ENCODE measurements at places on chromosomes 5 and 9.

DNA sequence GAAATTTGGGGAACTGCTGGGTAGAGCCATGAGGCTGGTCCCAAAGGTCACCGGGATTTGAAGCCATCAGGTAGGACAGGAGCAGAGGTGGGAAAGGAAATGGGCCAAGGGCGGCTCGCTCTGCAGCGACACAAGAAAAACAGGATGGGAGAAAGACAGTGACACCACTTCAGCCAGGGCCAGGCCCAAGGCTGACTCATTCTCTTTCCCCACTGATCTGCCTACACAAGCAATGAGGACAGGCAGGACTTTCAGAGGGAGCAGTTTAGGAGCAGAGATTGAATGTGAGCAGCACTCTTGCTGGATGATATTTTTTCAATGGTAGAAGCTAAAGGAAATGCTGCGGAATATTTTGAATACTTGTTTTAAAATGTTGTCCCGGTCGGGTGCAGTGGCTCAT is 3.5 kb downstream of the RUFY1 start:
- DNase-seq, result no peak

DNA sequence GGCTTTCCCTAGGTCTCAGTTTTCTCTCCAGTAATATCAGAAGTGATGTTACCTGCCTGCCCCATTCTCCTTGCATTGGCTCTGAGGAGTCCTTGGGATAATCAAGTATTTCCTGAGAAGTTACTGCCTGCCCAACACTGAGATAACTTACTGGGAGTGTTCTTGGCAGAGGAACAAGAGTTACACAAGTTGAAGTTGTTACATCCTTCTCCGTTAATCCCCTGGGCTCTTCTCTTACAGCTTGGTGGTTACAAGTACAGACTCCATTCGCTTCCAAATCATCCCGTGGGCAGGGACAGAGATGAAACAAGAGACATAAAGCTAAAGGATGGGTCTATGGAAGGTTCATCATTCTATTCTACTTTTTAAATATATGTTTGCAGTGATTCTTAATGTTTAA is 74.1 kb upstream of the SAP30L start:
- DNase-seq, result no peak

GRCh38 chr5:169904508-169904907 is 75.8 kb downstream of the INSYN2B start:
- DNase-seq, result no peak

- no peak for DNase-seq
Measured at GRCh38 chr9:123685489-123686083, 244.3 kb downstream of the DENND1A start.

- DNase-seq, result no peak
Measured at GRCh38 chr9:134205672-134206310, 41.4 kb upstream of the RNU6ATAC start.

- no peak for DNase-seq
Measured at GRCh38 chr9:18382243-18382642, 91.7 kb upstream of the ADAMTSL1 start.

GRCh38 chr9:137145731-137146526 is 7.0 kb downstream of the GRIN1 start:
- DNase-seq, result no peak

DNA sequence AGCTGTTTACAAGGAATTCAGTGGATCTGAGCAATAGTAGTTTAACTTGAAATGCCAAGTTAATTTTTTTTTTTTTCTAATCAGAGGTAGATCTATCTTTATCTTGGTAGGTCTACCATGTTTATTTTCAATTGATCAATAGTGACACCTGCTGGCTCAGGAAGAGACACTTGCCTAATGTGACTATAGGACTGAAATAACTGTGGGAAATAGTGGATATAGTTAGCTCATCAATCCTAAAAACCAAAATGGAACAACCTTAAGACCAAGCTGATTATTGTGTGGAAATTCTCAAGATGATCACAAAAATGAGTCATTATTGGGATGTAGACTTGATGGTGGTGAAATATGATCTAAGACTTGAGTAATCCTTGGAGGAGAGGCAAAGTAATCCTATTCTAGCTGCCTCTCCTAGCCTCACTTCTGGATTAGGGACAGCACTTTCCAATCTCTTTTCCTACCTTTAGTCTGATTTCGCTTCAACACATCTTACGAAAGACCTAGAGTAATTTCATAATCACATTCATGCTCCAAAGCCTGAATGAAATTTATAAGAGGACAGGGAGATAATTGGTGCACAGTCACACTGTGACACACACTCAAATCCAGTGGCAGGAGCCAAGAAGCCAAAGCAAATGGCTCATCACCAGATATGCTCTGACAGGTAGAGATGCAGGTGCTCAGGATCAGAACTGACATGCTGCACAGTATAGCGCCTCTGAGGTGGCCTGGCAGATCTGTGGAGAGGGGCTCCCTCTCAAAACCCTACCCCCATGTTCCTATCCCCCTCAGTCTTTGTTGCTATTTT is 156.3 kb downstream of the HMHB1 start:
- DNase-seq, result no peak

GRCh38 chr5:57938174-57938557 is 455.6 kb upstream of the ACTBL2 start:
- no peak for DNase-seq

GRCh38 chr9:28389411-28389810 is 816.1 kb upstream of the C9orf72 start:
- no peak for DNase-seq

DNA sequence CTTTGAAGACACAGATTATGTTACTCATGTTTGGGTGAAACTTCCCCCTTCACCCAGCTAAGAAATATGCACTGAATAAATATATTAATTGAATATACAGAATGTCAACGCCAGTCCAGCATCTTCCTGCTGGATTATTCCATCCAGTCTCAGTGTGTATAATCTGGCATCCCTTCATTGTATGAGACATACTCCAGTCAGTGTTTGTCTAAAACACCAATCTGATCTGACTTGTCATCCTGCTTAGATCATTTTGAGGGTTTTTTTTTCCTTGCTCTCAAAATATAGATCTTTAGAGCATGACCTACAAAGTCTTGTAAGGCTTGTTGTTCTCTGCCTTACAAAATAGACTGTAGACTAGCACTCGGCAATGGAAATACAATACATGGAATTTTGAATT is 195.1 kb downstream of the SMARCA2 start:
- no peak for DNase-seq

- no peak for DNase-seq
Measured at GRCh38 chr9:17636821-17637220, 58.0 kb downstream of the SH3GL2 start.
